ENCODE measurements at places on chromosomes 2 and 18.

- H3K4me3 ChIP-seq = no peak overlapping the region
- H3K27me3 ChIP-seq = peaks cover 2% of the 10 kb centered on the region
- no peaks in the 10 kb centered on the region for H3K36me3 ChIP-seq
- no peak for DNase-seq
- no peaks in the 10 kb centered on the region for H3K4me1 ChIP-seq
Observed at GRCh38 chr18:36636237-36636817, 192.5 kb downstream of the TPGS2 start.

- no peaks in the 10 kb centered on the region for H3K36me3 ChIP-seq
- no peaks in the 10 kb centered on the region for H3K4me1 ChIP-seq
- no peak overlapping the region for H3K27ac ChIP-seq
- no peak for DNase-seq
- no peaks in the 10 kb centered on the region for H3K27me3 ChIP-seq
Observed at GRCh38 chr2:150286730-150287362, 200.6 kb downstream of the RND3 start.

DNA sequence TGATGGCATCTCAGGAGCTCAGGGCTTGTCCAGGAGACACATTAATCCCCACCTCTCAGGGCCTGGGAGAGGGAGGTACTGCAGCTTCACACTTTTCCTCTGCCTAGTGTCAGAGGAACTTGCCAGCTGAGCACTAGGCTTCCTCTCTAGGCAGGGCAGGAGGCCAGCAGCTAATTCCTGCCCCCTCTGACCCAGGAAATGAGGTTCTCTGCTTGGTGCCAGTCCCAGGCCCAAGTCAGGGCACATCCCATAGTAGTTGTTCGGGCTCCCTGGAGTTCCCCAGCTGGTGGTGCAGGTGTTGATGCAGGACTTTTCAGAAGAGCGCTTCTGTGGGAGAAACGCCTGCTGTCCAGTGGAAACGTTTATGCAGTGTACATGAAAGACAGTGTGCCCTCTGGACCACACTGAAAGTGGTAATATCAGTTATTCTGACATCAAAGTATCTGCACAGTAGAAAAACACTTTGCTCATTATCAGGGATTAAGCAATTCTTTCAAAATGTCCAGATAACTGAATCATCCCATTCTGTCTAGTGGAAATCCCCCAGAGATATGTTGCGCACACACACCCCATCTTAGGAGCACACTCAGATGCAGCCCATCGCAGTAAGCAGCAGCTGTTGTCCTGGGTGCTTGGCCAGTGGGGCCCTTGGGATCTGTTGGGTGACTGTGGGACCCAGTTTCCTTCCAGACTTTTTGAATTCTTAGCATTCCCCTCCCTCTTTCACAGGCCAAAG lies 17.8 kb upstream of the SCLY start:
- peaks cover 2% of the 10 kb centered on the region for H3K4me1 ChIP-seq

- no peak for DNase-seq
- no peaks in the 10 kb centered on the region for H3K36me3 ChIP-seq
- H3K27me3 ChIP-seq = no peaks in the 10 kb centered on the region
Observed at GRCh38 chr2:223041527-223042109, 10.4 kb upstream of the KCNE4 start.

DNA sequence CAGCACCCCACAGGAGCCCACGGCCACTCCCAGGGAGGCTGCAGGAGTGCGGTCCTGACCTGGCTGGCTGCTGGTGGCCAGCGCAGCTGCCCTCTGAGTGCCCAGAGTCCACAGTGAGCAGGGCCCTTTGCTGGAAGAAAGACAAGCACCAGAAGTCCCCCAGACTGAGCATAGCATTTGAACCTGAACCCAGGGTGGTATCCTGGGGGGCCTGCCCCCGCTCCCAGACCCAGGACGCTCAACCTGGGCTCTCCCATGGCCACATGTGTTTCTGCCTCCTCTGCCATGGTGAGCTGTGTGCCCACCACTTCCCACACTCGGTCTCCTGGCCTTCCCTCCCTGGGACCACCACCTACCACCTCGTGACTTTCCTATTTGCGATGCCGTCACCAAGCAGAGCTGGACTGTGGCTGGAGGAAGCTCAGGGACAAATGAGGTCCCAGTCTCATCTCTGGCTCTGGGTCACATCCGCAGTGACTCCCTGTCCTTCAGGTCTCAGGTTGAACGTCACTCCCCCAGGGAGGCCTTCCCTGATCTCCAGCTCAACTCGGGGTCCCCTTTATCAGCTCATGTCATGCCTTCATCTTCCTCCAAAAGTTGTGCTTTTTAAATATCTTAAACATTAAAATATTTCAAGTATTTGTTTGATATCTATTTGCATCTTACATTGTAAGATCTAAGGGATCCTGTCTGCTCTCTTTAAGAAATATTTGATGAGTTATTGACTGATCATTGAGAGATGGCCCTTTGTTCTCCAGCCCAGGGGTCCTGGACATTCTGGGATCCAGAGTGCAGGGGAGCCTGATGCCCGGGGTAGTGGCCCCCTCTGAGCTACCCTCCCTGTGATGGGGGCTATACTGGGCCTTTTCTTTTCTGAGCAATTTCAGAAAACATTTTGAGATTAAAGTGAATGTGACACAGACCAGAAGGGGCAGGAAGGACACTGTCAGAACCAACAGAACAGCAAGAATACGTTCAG lies 16.4 kb upstream of the GPR55 start:
- H3K36me3 ChIP-seq = no peaks in the 10 kb centered on the region
- no peak overlapping the region for H3K27ac ChIP-seq

GRCh38 chr2:96202152-96202854 lies 6.3 kb downstream of the STARD7 start:
- no peak overlapping the region for H3K4me3 ChIP-seq
- H3K27me3 ChIP-seq = no peaks in the 10 kb centered on the region
- peaks cover 43% of the 10 kb centered on the region for H3K36me3 ChIP-seq
- H3K4me1 ChIP-seq = peaks cover 66% of the 10 kb centered on the region
- no peak overlapping the region for H3K27ac ChIP-seq

- H3K4me3 ChIP-seq = no peak overlapping the region
- no peaks in the 10 kb centered on the region for H3K36me3 ChIP-seq
- H3K4me1 ChIP-seq = no peaks in the 10 kb centered on the region
- no peak for DNase-seq
- H3K27me3 ChIP-seq = peaks cover 2% of the 10 kb centered on the region
Observed at GRCh38 chr18:31513189-31513935, 15.4 kb downstream of the DSG2 start.

- DNase-seq = no peak
- no peaks in the 10 kb centered on the region for H3K27me3 ChIP-seq
- H3K4me1 ChIP-seq = no peaks in the 10 kb centered on the region
- H3K27ac ChIP-seq = no peak overlapping the region
- H3K36me3 ChIP-seq = no peaks in the 10 kb centered on the region
Observed at GRCh38 chr2:213751446-213751845, 467.2 kb downstream of the SPAG16 start.

DNA sequence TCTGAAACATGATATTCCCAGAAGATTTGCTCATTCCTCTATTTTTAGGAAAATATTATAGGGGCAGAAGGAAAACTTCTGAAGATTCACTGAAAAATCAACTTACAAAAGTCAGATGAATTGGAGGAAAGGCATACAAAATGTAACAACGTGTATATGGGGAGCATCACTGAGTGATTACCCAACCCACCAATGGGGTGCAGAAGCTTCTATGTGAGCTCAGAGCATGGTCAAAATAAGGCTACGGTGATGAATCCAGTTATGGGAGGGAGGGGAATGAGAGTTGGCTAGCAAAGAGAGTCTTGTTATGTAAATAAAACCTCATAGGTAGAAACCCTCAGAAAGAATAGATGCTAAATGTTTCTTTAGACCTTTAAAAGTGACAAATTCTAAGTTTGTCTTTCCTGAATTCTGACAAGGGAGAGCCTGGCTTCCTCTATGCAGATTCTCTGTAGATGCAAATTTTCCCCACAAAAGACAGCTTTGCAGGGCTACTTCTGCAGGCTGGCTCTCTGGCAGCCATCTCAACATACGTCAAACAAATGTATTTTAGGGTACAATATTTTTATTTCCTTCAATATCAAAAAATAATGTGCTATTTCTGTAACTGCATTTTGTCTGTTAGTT lies 171.4 kb upstream of the NDUFV2 start:
- no peaks in the 10 kb centered on the region for H3K27me3 ChIP-seq
- no peaks in the 10 kb centered on the region for H3K4me1 ChIP-seq
- no peak overlapping the region for H3K4me3 ChIP-seq

GRCh38 chr2:67904966-67905365 lies 157.8 kb downstream of the C1D start:
- H3K4me1 ChIP-seq = no peaks in the 10 kb centered on the region
- H3K36me3 ChIP-seq = no peaks in the 10 kb centered on the region
- H3K4me3 ChIP-seq = no peak overlapping the region
- H3K27ac ChIP-seq = no peak overlapping the region

Data from activated CD4-positive, alpha-beta T cell treated with anti-CD3 and anti-CD28 coated beads, Interleukin-2, amount 10 ng/mL, durations not matched to agents 24 days and 14 days (primary cell).